Suppressor macrophage treated with lipopolysaccharide for 4 hours (primary cell): ENCODE measurements at places on chromosomes 3 and 15.
A peak's percentile ranks its signal among the peaks of the same experiment; 100 is the strongest.

DNA sequence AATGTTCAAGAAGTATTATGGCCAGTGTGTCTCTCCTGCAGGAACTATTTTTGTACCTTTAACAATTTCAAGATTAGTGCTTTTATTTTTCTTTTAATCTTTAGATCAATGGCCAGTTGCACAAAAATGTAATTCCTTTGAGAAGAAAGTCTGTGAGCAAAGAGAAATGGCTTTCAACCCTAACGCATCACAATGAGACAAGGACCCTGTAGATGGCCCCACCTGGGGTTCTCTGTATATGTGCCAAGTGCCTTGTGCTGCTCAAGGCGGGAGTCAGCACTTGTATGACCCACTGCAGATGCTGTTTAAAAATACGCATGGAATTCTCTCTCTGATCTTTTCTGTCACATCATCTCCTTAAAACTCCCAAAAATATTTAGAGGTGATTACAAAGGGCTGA lies 453.4 kb downstream of the OCA2 start:
- no peak for DNase-seq

GRCh38 chr15:59688782-59689625 lies at the start of gene BNIP2:
BNIP2 (minus strand) TSS chr15:59689320; CDS start chr15:59682457, 6,863 bp downstream.
- peak; percentile 99 for DNase-seq

DNA sequence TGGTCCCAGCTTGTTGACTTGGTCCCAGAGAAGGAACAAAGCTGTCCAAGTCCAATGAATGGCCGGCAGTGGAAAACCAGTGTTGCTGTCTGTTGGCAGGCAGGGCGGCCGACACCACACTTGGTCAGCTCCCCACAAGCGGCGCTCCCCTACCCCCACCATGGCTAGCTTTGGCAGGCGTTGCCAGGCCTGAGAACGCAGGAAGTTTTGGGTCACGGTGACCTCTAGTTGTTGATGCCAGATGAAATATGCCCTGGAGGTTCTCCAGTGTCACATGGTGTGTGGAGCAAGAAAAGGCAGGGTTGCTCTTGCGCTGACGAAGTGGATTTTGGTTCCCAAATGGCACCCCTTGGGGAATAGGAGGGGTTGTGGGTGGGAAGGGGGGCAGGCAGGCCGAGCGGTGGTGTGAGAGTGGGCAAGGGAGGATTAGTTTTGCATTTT lies 72.7 kb upstream of the TPRG1 start:
- DNase-seq: no peak

GRCh38 chr15:64146041-64146440 lies 5.5 kb upstream of the SNX22 start:
- no peak for DNase-seq
